ENCODE measurements at places on chromosomes 7 and 10.
A peak's percentile ranks its signal among the peaks of the same experiment; 100 is the strongest.

GRCh38 chr10:14173706-14174594 is 156.8 kb downstream of the FRMD4A start:
- DNase-seq, result peak; percentile 51

- no peak for DNase-seq
Observed at GRCh38 chr7:155981703-155982102, 169.4 kb upstream of the SHH start.

DNA sequence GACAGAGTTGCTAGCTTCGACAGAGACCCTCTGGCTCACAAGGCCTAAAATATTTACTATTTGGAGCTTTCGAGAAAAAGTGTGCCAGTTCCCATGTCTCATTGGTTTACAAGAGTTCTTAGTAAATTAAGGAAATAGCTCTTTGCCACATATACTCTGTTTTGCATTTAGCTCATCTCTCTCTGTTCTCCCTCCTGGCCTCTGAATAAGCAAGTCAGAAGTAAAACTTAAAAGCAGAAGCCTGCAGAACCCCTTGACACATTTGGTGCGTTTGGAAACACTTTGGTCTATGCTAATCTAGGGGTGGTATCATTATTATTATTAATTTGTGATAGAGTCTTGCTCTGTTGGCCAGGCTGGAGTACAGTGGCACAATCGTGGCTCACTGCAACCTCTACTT is 6.4 kb downstream of the CARD11 start:
- no peak for DNase-seq

DNA sequence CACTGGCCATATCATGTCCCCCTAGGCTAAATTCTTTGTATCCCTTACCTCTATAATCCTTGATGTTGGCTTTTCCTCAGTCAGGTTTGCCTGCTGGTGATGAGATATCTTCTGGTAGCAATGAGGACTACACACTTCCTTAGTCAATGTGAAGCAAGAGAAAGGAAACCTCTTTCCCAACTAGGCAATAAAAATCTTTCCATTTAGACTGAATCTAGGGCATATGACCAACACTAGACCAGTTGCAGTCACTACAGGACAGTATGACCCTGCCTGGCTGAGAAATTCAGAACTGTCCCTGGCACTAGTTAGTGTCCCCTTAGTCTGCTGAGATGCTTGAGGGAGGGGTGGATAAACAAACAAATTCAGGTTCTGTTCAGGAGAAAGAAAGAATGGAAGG is 142.6 kb downstream of the RNLS start:
- DNase-seq, result no peak

GRCh38 chr7:100430493-100431285 is 1.1 kb downstream of the MEPCE start:
- peak; percentile 46 for DNase-seq

DNA sequence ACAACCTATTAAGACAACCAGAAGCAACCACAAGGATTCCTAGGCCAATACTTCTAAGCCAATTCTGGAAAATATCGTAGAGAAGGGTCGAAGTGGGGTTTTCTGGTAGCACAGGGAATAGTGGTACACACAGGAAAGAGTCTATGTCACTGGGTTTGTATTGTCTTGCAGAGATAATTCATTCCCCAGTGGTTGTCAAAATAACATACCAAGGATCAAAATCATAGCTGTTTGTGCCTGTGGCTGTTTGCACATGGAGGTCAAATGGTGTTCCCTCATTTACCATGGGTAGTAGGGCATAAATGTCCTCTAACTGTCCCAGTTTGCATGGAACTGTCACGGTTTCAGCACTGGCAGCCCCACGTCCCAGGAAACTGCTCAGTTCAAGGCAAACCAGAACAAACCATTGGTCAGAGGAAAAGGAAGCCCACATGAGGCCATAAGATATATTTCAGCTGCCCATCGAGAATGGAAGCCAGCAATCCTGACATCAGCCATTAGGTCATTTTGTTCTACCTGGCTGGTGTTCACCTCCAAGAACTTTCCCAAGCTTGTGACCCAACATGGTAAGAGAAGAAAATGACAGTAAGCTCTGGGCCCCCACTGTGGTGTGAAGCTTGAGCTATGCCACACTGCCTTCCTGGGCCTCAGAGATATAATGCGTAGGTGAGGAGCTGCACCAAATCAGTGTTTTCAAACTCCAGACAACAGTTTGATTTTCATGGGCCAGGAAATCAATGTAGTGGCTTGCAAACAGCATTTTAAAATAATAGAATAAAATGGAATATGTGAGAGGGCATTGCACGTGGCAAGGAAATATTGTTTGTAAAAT is 53.9 kb upstream of the NFE2L3 start:
- DNase-seq, result no peak

- DNase-seq, result peak; percentile 75
Observed at GRCh38 chr7:44449584-44449928, 40.9 kb downstream of the NUDCD3 start.

DNA sequence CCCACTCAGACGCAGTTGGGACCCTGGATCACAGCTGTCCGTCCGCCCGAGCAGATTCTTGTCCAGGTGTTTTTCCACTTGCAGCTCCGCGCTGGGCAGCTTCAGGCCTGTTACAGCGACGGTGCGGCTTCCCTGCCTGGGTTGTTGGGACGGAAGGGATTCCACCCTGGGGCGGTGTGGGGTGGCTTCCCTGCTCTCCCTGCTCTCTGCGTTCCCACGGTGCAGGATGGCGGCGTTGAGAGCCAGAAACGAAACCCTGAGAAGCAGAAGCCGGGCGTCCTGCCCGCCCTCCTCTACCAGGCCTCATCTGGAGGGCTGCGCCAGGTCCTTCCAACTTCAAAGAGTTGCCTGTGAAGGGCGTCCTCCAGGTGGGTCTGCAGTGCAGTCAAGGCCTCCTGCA is 194.4 kb downstream of the ADARB2 start:
- no peak for DNase-seq

GRCh38 chr7:25996006-25996408 is 156.0 kb upstream of the NFE2L3 start:
- no peak for DNase-seq

DNA sequence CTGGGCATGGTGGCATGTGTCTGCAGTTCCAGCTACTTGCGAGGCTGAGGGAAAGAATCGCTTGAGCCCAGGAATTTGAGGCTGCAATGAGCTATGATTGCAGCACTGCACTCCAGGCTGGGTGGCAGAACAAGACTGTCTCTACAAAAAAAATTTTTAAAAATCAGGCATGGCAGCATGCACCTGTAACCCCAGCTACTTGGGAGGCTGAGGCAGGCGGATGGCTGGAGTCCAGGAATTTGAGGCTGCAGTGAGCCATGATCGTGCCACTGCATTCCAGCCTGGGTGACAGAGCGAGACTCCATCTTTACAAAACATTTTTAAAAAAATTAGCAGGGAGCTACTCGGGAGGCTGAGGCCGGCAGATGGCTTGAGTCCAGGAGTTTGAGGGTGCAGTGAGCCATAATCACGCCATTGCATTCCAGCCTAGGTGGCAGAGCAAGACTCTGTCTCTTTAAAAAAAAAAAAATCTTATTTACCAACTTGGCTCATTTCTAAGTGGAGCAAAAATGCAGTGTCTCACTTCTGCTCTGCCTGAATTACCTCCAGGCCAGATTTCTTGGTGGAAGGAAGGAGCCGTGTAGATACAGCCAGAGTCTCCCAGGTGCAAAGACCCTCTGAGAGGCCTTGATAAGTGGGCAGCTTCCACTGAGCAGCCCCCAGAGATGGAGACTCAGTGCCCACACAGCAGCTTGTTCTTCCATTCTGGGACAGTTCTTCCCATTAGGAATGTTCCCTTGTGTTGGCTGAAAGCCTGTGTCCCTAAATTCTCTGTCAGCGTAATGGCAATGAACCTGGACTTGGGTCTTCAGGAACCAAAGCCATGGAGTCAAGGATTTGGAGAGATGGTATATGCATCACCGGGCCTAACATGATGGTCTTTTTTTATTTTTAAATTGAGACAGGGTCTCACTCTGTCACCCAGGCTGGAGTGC is 30.0 kb downstream of the GTF2IRD1 start:
- peak; percentile 92 for DNase-seq

DNA sequence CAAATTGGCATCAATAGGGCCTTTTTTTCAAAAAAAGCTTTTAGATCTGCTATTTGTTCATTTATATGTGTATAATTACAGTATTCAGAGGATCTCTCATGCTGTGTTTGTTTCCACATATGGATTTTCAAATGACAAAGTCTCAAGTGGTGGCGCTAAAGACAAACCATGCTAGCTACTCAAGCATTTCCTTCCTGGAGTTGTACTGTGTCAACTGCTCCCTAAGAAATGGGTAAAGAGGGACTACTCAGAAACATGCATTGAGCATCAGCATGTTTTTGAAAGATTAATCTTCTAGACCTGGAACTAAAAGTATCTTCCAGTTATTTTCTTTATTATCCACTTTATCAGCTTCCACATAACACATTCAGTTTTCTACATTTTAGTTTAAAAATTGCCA is 12.7 kb downstream of the CNTNAP2 start:
- no peak for DNase-seq

- DNase-seq, result no peak
Observed at GRCh38 chr10:59708816-59709394, 745 bp downstream of the SLC16A9 start.

DNA sequence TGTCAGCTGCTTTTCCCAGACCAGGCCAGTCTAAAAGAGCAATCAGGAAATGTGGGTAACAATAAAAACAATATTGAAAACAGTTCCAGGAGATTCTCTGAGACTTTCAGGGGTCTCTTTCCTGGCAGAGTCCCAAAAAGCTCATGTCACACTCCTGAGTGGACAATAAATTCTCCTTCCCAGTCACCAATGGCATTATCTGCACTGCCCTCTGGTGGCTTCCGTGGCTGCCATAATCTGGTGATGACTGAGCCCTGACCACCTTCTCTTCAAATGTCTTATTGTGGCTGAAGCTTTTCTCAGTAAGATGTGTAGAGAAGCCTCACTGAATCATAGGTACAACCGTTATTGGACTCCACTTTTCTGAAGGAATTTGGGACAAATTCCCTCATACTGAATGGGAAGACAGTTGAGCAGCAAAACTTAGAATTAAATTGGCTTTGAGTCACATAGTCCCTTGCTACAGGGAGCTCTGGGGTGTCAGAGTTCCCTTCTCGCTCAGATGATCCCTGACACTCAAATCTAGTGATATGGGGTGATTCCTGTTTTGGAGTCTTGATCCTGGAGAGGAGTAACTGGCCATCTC is 24.4 kb upstream of the ASAH2 start:
- DNase-seq, result peak; percentile 51

DNA sequence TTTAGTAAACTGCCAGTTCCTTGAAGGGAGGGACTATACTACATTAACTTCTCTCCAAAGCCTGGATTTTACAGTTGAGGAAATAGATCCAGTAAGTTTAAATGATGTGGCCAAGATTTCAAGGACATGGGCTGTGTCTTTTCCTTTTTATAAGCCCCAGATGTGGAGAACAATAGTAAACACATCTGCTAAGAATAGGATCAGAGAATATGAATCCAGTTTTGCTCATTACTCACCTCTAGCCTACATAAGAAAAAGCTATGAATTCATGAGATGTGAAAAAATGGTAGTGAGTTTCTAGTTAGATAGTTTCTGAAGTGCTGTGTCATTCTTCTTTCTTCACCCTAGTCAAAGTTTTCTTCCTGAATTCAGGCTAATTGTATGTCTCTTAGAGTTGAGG is 38.6 kb downstream of the MAGI2 start:
- no peak for DNase-seq

GRCh38 chr7:1910081-1910685 is 240.1 kb downstream of the ELFN1 start:
- no peak for DNase-seq

DNA sequence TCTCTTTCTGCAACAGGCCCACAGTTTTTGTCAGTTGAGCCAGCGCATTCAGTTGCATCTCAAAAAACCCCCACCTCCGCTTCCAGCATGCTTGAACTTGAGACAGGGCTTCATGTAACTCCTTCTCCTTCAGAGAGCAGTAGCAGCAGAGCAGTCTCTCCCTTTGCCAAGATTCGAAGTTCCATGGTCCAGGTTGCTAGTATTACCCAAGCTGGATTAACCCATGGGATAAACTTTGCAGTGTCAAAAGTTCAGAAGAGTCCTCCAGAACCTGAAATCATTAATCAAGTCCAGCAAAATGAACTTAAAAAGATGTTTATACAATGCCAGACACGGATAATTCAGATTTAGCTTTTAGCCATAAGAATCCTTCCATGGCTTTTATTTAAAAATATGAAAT is 45.2 kb downstream of the MCMBP start:
- DNase-seq, result no peak

DNA sequence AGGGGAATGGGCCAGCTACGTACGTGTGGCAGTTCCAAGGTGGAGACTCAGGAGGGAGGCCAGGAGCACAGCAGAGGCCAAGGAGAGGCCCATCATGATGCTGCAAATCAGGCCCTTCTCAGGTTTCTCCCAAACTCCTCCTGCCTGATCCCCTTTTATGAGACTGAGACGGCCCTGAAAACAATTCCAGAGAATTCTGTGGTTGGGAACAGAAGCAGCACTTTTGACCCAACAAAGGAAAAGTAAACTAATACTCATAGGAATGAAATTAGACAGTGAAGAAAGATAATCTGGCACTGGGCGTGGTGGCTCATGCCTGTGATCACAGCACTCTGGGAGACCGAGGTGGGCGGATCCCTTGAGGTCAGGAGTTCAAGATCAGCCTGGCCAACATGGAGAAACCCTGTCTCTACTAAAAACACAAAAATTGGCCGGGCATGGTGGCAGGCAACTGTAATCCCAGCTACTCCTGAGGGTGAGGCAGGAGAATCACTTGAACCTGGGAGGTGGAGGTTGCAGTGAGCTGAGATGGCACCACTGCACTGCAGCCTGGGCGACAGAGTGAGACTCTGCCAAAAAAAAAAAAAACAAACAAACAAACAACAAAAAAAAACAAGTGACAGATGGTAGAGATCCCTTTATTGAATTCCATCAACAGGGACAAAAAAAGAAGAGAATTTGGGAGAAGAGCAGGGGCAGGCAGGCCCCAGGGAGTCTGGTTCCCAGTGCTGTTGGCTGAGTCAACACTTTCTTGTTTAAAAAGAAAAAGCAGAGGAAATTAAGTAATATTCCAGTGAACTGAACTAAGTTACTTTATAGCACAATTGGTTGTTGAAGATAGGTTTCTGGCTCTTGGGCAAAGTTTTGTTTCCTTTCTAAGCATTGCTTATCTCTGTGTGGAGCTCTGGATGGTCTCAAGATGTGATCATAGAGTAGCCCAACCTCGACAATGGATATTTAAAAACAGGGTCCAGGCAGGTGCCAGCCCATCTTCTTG is at the start of gene CCL26:
Gene CCL26 (minus strand): TSS at position 131 of the 997 bp plus-strand sequence. CDS start 35 bp downstream, at position 96.
- DNase-seq, result peak; percentile 97

DNA sequence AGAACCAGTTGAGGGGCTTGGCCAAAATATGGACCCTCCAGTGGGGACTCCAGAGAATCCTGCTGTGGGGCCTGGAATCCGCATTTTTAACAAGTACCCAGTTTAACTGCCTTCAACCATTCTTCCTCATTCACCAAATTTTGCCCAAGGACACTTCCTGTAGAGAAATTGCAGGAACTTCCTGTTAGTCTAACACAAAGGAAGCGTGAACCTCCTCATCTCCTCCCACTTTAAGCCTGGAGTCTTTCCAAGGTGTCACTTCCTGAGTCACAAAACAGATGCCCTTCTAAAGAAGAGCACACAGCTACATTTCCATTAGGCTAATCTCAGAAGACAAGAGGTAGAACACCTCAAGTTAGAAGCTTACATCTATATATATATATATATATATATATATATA is 188.4 kb downstream of the PPP1R17 start:
- DNase-seq, result peak; percentile 72

- no peak for DNase-seq
Observed at GRCh38 chr10:133316266-133316665, 7.6 kb downstream of the ZNF511 start.

- no peak for DNase-seq
Observed at GRCh38 chr10:50310560-50311174, 59.4 kb upstream of the ASAH2 start.

GRCh38 chr7:50356945-50357268 is 52.4 kb downstream of the IKZF1 start:
- no peak for DNase-seq

GRCh38 chr7:99729486-99730237 is 5.3 kb downstream of the CYP3A7 start:
- DNase-seq, result peak; percentile 36
